Left ventricle myocardium inferior (tissue), 1 donor: ENCODE measurements at places on chromosomes 11 and 22. TPM values are rescaled to one million over a fixed set of nuclear protein-coding genes. Genes with fewer than 3 reads are reported as not detected.

The POU2AF3 gene
- total RNA-seq: 0.38 TPM

The MOB2 gene
- 49.5 TPM for total RNA-seq

The TPH1 gene
- not detected for total RNA-seq

The OR51B2 gene
- total RNA-seq: not detected

The TEF gene
- 20.1 TPM for total RNA-seq
